ENCODE measurements at places on chromosomes 3 and 15. TPM values are rescaled to one million over a fixed set of nuclear protein-coding genes. Genes with fewer than 3 reads are reported as not detected.

- H3K4me3 ChIP-seq, result no peak overlapping the region
- no peaks in the 10 kb centered on the region for H3K27me3 ChIP-seq
- no peaks in the 10 kb centered on the region for H3K36me3 ChIP-seq
- no peak overlapping the region for H3K27ac ChIP-seq
Measured at GRCh38 chr3:50632450-50632849, 15.5 kb downstream of the MAPKAPK3 start.

Gene PLA2G4D
- total RNA-seq, result not detected

Gene LCTL
- not detected for total RNA-seq

DNA sequence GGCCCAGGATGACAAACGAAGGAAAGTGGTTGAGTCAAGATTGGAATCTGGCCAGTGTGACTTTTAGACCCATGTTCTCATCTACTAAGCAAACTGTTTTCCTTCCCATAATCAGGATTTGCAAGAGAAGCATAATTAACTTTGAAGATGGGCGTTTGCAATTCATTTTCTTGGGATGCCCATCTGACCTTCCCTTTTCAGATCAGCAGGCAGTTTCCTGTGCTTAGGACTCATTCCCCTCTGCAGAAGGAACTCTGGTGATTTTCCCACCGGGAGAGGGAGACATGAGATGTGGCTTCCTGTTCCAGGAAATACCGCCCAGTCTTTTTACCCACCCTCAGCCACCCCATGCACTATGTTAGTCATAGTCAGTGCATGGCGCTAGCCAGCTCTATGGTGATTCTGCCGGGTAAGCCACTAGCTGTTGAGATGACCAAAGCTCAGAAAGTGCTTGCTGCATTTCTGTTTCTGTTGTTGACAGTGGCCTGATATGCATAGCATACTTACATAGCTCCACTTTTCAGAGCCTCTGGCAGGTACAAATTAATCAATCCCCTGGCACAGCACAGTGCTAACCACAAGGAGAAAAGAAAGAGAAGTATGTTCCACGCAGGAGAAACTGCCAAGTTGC is 129.4 kb downstream of the VGLL4 start:
- no peaks in the 10 kb centered on the region for H3K27me3 ChIP-seq
- peak overlapping the region; percentile 53 for H3K27ac ChIP-seq
- H3K4me3 ChIP-seq, result no peak overlapping the region
- peaks cover 44% of the 10 kb centered on the region for H3K4me1 ChIP-seq
- no peaks in the 10 kb centered on the region for H3K36me3 ChIP-seq

DNA sequence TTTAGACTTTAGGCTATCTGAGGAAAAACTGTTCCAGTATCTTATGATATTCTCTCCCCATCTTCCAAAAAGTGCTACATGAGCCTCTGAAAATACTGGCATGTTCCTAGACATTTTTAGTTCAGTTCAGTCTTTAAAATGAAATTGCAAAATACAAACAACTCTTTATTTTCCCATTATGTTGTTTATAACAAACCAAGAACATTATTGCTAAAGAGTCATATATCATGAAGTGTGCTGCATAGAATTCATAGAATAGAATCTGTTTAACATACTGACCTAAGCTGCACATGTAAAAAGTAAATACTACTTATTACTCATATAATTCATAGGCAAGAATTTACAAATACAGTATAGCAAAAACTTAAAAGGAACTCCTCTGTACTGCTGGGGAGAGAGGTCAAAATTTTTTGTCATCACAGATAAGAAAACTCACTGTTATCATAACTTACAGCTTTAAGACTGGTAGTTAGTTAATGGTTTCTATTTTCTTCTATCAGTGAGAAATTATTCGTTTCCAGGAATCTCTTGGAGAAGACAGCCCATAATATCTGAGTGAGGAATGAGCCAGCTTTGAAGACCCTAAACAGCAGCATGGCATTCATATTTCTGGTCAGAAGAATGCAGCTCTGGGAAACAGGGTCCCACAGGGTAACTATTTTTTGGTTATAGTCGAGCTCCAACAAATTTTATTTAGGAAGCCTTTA is 32.2 kb downstream of the FILIP1L start:
- H3K4me1 ChIP-seq, result peaks cover 36% of the 10 kb centered on the region
- H3K36me3 ChIP-seq, result no peaks in the 10 kb centered on the region
- no peak overlapping the region for H3K4me3 ChIP-seq
- H3K27ac ChIP-seq, result peak overlapping the region; percentile 20

Gene TMC3
- total RNA-seq, result not detected

- H3K4me1 ChIP-seq, result peaks cover 42% of the 10 kb centered on the region
- peak overlapping the region; percentile 67 for H3K27ac ChIP-seq
- peak; percentile 64 for DNase-seq
- H3K36me3 ChIP-seq, result no peaks in the 10 kb centered on the region
Measured at GRCh38 chr3:176953106-176954060, 243.9 kb downstream of the TBL1XR1 start.

DNA sequence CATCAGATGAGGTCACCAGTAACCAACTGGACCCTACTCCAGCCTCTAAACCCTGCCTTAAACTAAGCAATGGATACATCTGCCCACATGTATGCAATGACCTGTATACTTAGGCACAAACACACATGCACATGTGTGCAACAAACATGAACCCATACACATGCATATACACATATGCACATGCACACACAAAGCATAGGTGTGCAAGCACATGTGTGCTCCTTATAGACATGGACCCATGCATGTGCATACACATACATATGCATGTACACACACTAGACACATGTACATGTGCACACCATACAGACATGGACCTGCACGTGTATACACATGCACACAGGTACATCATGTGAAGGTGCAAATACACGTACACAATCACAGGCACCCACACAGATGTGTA is 8.6 kb upstream of the TRH start:
- H3K27me3 ChIP-seq, result no peaks in the 10 kb centered on the region
- no peak for DNase-seq
- H3K4me1 ChIP-seq, result no peaks in the 10 kb centered on the region

Gene CPNE4
- not detected for total RNA-seq

Gene PLCB2
- total RNA-seq, result 4.0 TPM

- no peak for DNase-seq
- H3K27me3 ChIP-seq, result no peaks in the 10 kb centered on the region
- H3K4me3 ChIP-seq, result no peak overlapping the region
- H3K4me1 ChIP-seq, result peaks cover 30% of the 10 kb centered on the region
- no peak overlapping the region for H3K27ac ChIP-seq
Measured at GRCh38 chr3:100754563-100755334, 45.5 kb downstream of the TFG start.

- DNase-seq, result no peak
- H3K27me3 ChIP-seq, result no peaks in the 10 kb centered on the region
- no peaks in the 10 kb centered on the region for H3K36me3 ChIP-seq
- H3K4me3 ChIP-seq, result no peak overlapping the region
- no peak overlapping the region for H3K27ac ChIP-seq
- H3K4me1 ChIP-seq, result peaks cover 18% of the 10 kb centered on the region
Measured at GRCh38 chr3:29486096-29486495, 205.2 kb downstream of the RBMS3 start.

GRCh38 chr15:74752531-74752930 is 3.9 kb downstream of the CYP1A2 start:
- no peak overlapping the region for H3K27ac ChIP-seq
- no peak overlapping the region for H3K4me3 ChIP-seq
- no peaks in the 10 kb centered on the region for H3K27me3 ChIP-seq
- no peaks in the 10 kb centered on the region for H3K36me3 ChIP-seq
- no peak for DNase-seq

DNA sequence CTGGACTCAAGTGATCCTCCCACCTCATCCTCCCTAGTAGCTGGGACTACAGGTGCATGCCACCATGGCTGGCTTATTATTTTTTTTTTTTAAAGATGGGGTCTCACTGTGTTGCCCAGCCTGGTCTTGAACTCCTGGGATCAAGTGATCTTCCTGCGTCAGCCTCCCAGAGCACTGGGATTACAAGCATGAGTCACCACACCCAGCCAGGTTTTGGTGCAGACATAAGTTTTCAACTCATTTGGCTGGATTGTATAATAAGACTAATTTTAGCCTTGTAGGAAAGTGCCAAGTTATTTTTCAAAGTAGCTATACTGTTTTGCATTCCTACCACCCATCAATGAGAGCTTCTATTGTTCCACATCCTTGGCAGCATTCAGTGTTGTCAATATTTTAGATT is 32.1 kb downstream of the BUB1B start:
- no peak overlapping the region for H3K4me3 ChIP-seq
- DNase-seq, result no peak
- no peaks in the 10 kb centered on the region for H3K27me3 ChIP-seq
- H3K4me1 ChIP-seq, result no peaks in the 10 kb centered on the region

DNA sequence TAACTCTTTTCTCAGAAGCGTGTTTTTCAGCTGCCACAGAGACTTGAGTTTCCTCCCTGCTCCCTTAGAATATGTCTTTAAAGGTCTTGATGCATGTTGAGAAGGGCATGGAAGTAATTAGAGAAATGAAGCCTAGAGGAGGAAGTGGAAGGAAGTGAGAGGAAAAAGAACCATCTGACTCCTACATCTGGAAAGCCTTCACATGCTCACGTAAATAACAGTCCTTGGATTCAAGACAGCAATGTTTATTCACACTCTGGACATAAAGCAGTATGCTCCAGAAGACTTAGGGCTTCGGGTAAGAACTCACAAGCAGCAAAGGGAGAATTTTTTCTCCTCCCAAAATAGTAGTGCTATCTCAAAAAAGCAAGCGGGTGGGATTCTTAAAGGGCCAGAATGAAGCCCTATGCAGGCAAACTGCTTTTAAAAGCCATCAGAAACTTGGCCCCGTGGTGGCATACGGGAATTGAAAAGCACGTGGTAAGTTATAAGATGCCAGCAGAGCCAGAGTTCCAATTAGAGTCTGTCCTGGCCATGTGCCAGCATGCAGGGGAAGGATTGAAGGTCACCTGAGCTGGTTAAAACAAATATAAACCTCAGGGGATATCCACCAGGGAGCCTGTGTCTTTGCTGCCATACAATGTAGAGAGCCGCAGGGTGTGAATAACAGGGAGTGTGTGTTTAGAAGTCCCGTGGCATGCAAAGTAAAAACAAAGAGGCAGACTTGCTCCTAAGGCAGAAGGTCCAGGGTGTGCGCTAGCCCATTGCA is 380.8 kb upstream of the NDN start:
- H3K36me3 ChIP-seq, result no peaks in the 10 kb centered on the region
- DNase-seq, result no peak
- H3K27ac ChIP-seq, result no peak overlapping the region
- H3K4me3 ChIP-seq, result no peak overlapping the region
- H3K27me3 ChIP-seq, result no peaks in the 10 kb centered on the region
